Endothelial cell (in vitro differentiated cells): ENCODE measurements at places on chromosomes 12 and 14.

DNA sequence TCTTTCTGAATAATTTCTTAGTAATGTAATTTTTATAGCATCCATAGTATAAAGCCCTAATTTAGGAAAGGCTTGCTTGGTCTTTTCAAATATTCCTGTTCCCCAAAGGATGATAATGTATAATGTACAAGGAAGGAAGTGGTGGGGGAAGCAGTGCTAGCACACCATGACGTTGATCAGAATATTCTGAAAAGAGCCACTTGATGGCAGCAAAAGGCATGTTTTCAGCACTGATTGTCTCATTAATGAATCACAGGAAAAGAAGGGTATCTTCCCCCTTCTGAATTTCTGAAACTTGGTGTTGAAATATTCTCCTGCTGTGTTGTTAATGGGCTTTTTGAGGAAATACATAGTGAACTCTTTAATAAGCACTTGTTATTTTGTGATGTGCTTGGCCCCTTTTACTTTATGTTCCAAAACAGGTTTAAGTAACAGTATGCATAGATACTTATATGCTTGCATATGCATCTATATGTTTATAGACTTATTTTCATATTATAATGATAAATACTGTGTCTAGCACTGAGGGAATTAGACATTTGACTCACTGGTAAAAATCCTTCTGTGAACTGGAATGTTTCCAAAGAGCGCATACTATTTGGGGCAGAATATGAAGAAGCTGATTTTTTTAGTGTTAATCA is 122.0 kb downstream of the TMEM117 start:
- peak; percentile 41 for DNase-seq

GRCh38 chr12:59723520-59723919 is 127.7 kb downstream of the SLC16A7 start:
- no peak for DNase-seq

DNA sequence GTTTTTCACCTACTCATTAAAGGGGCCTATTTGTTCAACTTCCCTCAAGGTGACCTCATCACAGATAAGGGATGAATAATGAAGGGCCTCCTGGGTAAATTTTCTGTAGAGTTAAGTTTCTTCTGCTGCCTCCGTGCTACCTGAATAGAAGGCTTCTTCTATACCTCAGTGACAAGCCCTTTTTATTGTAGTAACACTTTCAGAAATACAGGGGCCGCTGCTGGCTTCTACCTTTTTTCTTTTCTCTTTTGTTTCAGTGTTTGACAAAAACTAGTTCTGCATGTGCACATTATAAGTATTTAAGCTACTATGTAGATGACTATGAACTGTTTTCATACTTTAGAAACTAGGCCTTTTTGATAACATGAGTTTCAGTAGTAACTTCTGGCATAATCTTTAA is 207.0 kb downstream of the NAV3 start:
- no peak for DNase-seq

DNA sequence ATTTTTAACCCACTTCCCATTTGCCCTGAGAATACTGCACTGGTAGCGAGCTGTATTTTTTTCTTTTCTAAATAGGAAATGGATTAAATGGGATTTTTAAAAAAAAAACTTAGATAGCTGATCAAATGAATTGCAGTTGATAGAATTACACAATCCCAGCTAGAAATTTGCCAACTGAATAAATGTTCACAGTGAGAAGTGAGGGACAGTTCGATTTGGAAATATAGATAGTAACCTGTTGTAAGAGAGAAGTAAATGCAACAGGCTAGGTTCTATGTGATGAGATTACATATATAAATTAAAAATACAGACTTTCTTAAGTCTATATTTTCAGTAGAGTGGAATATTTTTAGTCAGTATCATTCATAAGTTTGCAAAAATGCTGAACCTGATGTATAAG is 48.1 kb upstream of the SMCO2 start:
- no peak for DNase-seq

- no peak for DNase-seq
Measured at GRCh38 chr14:65070471-65070976, 31.8 kb downstream of the MAX start.

GRCh38 chr14:88264116-88264515 is 59.0 kb downstream of the KCNK10 start:
- no peak for DNase-seq

GRCh38 chr12:114479831-114480230 is 73.9 kb upstream of the TBX5 start:
- no peak for DNase-seq

DNA sequence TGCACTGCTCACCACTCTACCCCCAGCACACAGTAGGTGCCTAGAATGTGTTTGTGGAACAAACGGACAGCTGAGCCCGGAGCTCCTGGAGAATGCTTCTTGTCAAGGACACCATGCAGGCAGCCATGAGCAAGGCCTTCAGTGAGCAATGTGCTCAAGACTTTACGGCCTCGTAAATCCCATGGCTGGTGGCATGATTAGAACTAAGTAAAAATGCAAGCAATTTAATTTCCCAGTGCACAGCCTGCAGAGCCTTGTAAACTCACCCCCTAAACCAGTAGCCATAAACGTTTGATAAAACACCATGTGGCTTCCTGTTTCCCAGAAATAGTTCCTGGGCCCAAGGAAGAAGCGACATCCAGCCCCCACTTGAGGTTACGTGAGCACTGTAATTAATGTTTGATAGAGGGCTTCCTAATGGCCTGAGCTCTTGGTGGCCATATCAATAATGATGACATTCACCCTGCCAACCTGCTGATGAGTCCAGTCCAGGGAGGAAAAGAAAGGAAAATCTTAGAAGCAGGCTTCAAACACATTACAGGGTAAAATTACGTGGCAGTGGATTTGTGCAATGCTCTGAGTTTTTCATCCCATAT is 36.4 kb upstream of the FICD start:
- no peak for DNase-seq

GRCh38 chr14:31937730-31938346 is 139.3 kb upstream of the ARHGAP5 start:
- no peak for DNase-seq

GRCh38 chr12:26034371-26035142 is 76.1 kb downstream of the RASSF8 start:
- DNase-seq, result no peak

DNA sequence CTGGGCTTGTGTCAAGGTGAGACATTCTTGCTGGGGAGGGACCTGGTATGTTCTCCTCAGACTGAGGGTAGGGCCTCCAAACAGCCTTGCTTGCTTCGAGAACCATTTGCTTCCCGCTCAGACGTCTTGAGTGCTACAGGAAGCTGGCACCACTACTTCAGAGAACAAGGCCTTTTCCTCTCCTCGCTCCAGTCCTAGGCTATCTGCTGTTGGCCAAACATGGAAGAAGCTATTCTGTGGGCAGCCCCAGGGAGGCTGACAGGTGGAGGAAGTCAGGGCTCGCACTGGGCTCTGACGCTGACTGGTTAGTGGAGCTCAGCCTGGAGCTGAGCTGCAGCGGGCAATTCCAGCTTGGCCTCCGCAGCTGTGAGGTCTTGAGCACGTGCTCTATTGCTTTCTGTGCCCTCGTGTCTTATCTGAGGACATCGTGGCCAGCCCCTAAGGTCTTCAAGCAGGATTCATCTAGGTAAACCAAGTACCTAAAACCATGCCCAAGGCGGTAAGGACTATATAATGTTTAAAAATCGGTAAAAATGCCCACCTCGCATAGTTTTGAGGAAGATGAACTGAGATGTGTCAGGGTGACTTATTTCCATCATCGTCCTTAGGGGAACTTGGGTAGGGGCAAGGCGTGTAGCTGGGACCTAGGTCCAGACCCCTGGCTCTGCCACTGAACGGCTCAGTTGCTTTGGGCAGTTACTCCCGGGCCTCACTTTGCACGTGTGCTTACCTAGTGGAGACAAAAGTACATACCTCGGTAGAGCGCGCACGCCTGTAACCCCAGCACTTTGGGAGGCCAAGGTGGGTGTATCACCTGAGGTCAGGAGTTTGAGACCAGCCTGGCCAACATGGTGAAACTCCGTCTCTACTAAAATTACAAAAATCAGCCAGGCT is 4.3 kb downstream of the GAPDH start:
- DNase-seq, result no peak

GRCh38 chr14:105392131-105393090 is 5.9 kb upstream of the TEX22 start:
- no peak for DNase-seq

DNA sequence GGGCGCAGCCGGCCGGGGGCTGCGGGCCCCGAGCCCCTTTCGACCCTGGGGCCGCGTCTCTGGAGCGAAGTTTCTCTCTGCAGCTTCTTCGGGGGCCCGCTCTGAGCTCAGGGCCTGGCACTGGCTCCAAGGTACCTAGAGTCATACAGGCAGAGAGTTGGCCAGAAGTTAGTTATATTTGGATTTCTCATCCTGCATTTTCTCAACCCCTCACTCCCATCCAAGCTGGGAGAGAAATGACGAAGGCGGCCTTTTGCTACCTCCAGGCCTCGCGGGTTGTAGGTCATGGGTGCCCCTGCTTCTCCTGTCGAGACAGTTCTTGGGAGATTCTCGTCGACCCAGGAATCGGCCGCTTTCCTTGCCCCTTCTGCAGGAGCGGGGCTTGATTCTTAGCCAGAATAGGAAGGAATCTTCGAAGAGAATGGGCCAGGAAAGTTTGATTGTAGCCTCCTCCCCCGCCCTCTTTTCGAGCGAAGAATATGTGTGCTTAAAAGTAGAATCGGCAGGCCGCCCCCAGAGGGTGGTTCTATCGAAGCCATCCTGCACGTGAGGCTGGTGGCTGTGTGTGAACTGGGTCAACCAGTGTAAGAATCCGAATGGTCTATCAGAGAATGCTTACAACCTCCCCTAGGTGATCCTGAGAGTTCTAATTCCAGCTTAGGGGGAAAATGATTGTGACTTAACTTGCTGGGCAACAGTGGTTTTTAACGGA is 785 bp downstream of the MLEC start:
- peak; percentile 23 for DNase-seq

GRCh38 chr14:104080376-104081260 is 4.9 kb upstream of the ASPG start:
- DNase-seq, result no peak

GRCh38 chr14:92263681-92264080 is 59.3 kb upstream of the SLC24A4 start:
- no peak for DNase-seq

DNA sequence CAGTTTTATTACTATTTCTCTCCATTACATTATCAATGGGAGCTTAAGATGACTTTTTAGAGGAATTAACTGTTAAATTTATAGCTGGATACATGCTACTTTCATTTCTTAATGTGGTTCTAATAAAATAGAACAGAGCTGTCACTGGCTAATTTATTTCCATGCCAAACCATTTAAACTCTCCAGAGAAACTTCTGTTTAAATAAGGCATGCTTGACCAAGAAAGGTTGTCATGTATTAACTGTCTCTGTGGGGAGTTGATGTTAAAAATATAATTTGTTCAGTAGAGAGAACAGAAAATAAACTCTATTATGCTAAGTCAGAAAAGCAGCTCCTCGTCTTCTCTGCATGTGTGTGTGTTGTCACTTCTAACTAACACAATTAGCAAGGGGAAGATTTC is 447.4 kb downstream of the SLC16A7 start:
- DNase-seq, result no peak

- peak; percentile 68 for DNase-seq
Measured at GRCh38 chr12:121796855-121797751, 3.6 kb upstream of the RHOF start.

- DNase-seq, result no peak
Measured at GRCh38 chr14:43745746-43746145, 761.3 kb downstream of the FSCB start.

DNA sequence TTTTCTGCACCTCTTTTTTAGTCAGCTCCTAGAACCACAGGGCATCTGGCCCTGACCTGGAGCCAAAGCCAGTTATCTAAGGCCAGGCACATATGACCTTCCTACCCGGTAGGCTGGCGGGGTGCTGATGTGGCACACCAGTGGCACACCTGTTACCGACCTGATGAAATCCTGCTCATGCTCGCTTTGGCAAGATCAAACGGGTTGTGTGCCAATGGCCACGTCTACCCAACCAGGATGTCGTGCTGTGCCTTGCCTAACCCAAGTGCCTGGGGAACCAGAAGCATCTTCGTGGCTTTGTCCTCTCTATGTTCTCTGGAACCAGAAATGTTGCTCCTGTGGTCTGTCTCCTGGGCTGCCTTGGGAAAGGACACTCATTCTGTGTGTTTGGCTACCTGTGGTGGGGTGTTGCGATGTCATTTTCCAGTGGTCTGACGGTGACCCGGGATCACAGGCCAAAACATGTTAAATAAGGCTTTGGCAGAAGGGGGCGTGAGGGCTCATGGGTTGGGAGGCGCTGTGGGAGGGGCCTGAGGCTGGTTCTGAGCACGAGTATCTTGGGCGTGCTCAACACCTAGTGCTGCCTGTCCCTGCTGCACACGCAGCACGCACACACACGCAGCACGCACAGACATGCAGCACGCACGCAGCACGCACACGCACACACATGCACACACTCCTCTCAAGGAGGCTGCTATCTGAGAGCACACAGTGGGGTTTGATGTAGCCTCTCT is 27.9 kb downstream of the CCNK start:
- no peak for DNase-seq

DNA sequence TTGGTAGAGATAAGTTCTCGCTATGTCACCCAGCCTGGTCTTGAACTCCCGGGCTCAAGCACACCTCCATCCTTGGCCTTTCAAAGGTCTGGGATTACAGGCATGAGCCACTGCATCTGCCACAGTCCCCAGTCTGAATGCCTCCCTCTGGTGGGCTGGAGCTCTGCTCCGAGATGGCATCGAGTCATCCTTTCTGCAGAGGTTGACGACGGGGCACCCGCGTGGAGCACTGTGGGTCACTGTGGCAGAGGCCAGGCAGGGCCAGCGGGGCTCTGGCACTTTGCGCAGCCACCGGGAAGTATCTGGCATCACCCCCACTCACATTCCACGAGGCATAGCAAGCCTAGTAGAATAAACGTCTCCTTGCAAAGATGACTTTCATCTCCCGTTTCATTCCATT is 163.3 kb upstream of the DIO3 start:
- DNase-seq, result no peak

DNA sequence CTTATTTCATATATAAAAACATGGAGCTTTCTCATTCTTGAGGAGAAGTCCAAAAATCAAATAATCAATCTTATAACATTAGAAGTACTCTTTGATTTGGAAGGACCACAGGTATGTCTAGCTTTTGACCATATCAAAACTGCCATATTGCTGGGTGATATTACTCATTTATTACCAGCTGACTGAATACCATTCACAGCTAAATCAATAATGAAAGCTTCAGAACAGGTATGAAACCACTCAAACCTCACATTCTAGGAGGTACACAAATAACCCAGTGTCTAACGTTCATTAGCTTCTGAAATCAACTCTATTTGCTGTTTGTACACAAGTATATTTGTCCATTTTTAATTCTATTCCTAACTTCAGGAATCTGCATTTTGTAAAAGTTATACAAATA is 16.8 kb upstream of the CCDC91 start:
- DNase-seq, result no peak
